ENCODE measurements at places on chromosomes 12 and 14.

DNA sequence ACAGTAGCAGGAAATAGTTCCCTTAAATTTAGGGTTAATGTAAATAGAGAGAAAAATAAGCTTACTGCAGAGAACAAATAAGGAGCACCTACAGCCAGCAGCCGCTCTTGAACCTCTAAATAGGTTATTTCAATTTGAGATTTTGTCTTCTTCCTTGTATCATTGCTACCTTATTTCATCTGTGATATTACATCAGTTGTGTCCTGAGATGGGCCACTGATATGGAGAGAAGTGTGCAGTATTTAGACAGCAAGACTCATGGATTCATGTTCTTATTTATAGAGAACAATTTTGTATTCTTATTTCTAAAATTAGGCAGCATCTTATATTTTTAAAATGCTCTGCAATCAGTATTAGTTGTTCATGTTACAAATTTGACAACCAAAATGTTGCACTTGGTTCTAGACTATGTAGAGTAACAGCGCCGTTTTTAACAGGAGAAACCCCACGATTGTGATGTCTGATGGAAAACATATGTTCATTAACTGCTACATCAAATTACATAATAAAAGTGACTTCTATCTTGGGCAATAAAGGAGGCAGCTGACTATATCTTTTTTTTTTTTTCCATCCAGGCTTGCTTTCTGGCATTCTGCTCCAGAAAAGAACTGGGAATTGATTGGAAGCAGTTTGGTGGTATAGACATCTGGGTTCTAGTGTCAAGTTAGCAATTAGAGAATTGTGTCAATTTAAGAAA, 117.9 kb downstream of the CAND1 start:
- no peak for DNase-seq

GRCh38 chr12:20963762-20964161, 153.3 kb downstream of the SLCO1B3 start:
- DNase-seq, result peak; percentile 44

DNA sequence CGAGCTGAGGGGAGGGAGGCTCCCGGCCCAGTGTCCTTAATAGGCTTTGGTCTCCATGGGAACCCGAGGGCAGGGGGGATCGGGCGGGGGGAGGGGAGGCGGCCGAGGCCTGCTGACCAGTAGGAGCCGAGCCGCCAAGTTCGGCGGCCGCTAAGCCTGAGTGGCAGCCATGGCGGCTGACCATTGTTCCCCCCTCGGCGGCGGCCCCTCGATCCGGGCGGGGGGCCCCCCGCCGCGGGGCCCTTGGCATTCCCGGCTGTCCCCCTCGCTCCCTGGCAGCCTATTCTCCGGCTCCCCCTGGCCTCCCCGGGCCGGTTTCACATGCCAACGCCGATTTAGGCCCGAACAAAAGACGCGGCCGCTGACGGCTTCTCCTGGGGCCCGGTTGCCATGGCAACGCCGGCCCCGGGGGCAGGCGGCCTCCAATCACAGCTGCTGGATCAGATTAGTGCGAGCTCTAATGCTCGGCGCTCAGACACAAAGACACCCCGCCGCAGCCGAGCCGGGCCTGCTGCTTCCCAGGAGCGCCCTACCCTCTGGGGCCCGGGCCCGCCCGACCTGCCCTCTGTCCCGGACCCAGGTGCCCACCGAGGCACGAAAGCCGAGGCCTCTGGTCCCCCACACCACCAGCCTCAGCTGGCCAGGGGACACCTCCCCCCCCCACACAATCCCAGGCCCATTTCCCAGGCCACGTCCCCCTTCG, 7.3 kb downstream of the MSI1 start:
- peak; percentile 95 for DNase-seq

- no peak for DNase-seq
These were observed 73.2 kb downstream of the SUSD6 start for GRCh38 chr14:69684461-69685217.

DNA sequence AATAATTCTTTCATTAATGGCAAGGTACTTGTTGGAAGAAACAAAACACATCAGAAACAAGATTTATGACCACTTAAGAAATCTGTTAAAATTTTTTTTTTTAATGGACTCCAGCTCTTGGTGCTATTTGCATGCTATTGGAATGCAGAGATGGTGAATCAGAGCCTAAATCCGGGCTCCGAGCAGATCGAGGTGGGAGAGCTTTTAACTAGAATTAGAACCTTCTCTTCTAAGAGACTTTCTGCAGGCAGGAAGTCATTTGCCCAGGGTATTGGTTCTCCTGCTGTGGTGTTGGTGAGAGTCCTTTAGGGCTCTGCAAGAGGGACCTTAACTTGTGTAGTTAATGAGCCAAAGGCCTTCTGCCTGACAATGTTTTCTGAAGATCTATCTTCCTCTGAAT, 419.4 kb downstream of the SNAPC1 start:
- DNase-seq, result no peak

GRCh38 chr12:16165506-16165905, 112.0 kb downstream of the SLC15A5 start:
- peak; percentile 56 for DNase-seq

DNA sequence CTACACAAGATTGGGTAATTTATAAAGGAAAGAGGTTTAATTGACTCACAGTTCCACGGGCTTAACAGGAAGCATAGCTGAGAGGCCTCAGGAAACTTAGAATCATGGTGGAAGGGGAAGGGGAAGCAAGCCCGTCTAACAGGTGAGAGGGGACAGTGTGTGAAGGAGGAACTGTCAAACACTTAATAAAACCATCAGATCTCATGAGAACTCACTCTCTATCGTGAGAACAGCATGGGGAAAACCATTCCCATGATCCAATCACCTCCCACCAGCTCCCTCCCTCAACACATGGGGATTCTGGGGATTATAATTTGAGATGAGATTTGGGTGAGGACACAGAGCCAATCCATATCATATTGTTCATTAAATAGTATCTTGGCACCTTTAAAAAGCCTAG, 56.1 kb downstream of the EPS8 start:
- no peak for DNase-seq

All from NCI-H774 (cell line).